Right renal pelvis (tissue), 4 donors: ENCODE measurements at places on chromosomes 12 and 14. TPM values are rescaled to one million over a fixed set of nuclear protein-coding genes. Genes with fewer than 3 reads are reported as not detected.

DNA sequence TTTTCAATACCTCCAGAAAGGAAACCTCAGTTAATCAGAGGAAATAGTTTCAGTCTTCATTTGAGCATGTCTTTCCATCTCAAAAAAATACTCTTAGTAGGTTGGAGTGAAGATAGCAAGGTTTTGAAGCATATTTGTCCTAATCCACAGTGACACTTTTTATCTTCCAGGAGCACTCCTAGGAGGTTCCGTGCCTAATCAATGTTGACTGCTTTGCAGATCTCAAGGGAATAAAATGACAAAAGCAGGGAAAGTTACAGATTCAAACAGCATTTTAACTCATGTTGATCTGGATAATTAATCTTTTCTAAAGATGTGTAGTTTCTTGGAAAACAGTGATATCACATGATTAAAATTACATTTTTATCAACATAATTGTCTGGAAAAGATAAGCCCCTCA is 213.9 kb downstream of the ANO6 start:
- DNase-seq: no peak

GRCh38 chr12:5827591-5827990 is 117.5 kb downstream of the ANO2 start:
- no peak for DNase-seq

DNA sequence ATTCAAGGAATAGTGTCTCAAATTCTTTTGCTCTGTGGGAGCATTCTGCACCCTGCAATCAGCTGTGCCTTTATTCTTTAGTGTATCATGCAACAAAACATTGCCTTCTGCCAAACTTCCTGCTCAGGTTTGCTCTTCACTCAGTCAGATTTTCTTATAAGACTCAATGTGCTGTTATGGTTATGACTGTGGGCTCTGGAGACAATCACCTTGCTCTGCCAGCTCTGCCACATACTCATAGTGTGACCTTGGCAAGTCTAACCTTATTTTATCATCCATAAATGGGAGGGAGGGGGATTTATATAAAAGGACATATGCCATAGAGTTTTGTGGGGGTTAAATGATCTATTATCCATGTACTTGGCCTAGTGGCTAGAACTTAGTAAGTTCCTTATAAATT is 51.3 kb downstream of the SRGAP1 start:
- no peak for DNase-seq

The NEDD1 gene
- 38.3 TPM for polyA plus RNA-seq
